ENCODE measurements at places on chromosomes 12 and 14.

GRCh38 chr12:122387887-122388286 lies 34.6 kb downstream of the CLIP1 start:
- DNase-seq = no peak

DNA sequence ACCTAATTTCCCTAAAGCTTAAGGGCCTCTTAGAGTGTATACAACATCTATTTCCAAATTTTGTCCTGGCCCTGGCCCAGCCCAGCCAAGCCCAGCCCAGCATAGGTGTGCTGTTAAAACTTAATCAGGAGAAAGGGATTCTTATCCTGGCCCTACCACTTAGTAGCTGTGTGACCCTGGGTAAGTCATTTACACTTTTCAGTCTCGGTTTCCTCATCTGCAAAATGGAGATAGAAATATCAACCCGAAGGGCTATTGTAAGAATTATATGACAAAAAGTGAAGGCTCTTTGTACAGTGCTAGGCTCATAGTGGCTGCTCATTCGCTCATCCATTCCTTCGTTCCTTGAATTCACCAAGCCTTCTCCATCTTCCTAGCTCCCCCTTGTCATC lies 442 bp downstream of the ERG28 start:
- no peak for DNase-seq

GRCh38 chr14:23910101-23910875 lies 43.3 kb upstream of the DHRS4 start:
- peak; percentile 11 for DNase-seq

DNA sequence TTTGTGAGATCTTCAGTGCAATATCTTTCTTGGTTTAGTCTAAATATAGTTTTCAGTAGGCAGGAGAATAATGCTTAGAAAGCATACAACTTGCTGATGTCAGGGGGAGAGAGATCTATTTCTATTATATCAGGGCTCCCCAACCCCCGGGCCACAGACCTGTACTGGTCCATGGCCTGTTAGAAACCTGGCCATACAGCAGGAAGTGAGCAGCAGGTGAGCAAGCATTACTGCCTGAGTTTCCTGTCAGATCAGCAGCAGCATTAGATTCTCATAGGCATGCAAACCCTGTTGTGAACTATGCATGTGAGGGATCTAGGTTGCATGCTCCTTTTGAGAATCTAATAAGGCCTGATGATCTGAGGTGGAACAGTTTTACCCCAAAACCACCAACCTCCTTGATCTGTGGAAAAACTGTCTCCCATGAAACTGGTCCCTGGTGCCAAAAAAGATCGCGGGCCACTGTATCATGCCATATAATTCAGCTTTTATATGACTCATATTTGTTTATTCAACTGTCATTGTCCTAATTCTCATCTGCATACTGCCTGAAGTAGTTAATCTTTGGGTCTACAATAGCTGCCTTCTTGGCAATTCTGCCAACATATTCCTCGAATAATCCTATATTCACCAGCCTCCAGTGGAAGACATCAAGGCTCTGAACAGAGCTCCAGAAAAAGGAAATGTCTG lies 163.6 kb upstream of the DYRK2 start:
- no peak for DNase-seq

- DNase-seq = no peak
Observed at GRCh38 chr12:32135967-32136366, 29.3 kb downstream of the BICD1 start.

Data from stimulated activated CD4-positive, alpha-beta T cell treated with anti-CD3 and anti-CD28 coated beads, Interleukin-12 subunit alpha, Interleukin-12 subunit beta, amount 100 ng/mL, for 4 hours (primary cell).